ENCODE measurements at places on chromosomes 6 and 20.
A peak's percentile ranks its signal among the peaks of the same experiment; 100 is the strongest.

DNA sequence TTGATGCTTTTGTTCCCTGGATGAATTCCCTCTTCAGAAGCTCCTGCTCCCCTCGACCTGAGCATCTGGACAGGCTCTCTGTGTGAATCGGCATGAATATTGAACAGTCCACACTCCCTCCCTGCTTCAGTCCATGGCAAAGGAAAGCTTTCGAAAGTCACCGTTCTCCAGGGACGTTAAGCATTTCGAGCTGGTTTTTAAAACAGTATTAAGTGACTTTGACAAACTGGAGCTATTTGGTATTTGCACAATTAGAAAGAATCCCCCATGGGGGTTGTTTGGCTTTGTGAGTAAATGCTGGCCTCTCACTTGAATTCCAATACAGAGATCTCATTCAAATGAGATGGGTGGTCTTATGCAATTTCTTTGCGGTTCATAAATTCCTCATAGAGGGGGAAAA, 85.3 kb upstream of the TIAM2 start:
- peak; percentile 8 for DNase-seq

DNA sequence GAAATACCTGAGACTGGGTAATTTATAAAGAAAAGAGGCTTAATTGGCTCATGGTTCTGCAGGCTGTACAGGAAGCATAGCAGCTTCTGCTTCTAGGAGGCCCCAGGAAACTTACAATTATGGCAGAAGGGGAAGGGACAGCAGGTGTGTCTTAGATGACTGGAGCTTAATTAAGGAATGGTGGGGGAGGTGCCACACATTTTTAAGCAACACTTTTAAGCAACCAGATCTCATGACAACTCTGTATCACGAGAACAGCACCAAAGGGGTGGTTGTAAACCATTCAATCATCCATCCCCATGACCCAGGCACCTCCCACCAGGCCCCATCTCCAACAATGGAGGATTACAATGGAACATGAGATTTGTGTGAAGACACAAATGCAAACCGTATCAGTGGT, 26.9 kb downstream of the FIG4 start:
- no peak for DNase-seq

GRCh38 chr6:92911301-92911700, 508.1 kb downstream of the EPHA7 start:
- DNase-seq, result no peak

GRCh38 chr6:111565326-111566221, 40.1 kb downstream of the TRAF3IP2 start:
- DNase-seq, result no peak

GRCh38 chr6:89583559-89583958, 55.0 kb downstream of the LYRM2 start:
- no peak for DNase-seq

DNA sequence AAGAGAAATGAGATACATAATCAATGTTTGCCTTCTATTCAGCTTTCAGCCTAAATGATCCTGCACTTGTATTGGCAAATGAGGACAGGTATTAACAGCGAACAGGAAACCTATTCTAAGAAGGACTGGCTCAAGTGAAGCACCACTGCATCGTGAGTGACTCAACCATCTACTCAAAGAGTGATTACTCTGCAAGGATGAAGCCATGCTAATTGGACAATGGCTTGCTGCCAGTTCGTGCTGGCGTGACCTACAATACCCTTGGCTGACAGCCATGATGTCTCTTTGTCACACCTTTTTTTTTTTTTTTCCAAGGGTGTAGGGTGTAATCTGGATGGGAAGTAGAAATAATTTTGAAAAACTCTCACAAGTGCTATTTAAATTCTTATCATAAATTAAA, 104.9 kb downstream of the GJA10 start:
- no peak for DNase-seq

- no peak for DNase-seq
Observed at GRCh38 chr20:57434390-57434700, 43.1 kb downstream of the RBM38 start.

DNA sequence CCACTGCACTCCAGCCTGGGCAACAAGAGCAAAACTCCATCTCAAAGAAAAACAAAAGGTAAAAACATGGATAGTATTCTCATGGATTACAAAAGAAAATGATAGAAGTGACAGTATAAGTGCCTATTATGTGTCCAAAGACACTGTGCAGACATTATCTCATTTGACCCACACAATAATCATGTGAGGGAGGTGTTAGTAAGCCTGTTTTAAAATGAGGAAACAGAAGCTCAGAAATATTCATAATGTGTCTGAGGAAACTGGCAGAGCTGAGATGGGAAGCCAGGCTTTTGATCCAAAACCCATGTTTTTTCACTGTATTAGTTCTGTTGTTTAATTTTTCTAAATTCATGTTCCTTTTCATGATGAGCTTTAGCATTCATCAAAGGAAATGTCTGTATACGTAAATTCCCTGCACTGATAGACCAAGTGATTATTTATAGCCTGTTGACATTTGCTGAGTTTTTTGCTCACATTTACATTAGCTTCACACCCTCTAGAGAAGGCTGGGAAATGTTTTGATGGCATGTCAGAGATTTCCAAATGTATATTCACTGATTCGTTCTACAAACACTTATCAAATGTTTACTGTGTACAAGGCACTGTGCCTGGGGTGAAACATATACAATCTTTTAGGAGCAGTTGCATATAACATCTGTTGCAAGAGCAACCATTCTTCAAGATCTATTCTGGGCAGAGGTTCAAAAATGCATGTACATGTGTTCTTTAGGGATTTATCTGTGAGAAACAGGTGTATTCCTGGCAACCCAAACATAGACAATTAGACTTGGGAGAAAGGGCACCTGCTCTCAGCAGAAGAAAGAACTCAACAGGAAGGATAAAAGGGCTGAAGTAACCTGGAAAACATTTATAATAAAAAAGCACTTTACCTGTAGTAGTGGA, 331.5 kb downstream of the SAMD5 start:
- no peak for DNase-seq

- no peak for DNase-seq
Observed at GRCh38 chr6:108127056-108127455, 38.8 kb upstream of the NR2E1 start.

DNA sequence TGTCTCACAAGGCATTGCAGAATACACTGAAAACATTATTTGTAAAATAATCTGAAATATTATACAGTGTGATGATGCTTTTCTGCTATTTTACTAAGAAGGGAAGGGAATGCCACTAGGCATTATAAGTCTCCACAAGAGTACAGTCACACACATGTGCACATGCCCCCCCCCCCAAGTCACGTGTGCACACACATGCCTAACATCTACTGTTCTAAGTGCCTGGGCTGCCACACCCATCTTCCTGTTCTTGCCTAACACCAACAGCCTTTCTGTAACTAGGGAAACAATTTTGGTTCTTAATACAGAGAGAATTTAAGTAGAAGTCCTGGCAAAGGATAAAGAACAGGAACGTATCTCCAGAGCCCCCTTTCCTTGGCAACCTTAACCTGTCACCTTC, 58.2 kb upstream of the BCLAF1 start:
- DNase-seq, result no peak

GRCh38 chr6:3449750-3450305, 7.0 kb downstream of the SLC22A23 start:
- DNase-seq, result no peak

All from suprapubic skin (tissue), 4 donors.